GM04504 (cell line): ENCODE measurements at places on chromosomes 12 and 14.
A peak's percentile ranks its signal among the peaks of the same experiment; 100 is the strongest.

DNA sequence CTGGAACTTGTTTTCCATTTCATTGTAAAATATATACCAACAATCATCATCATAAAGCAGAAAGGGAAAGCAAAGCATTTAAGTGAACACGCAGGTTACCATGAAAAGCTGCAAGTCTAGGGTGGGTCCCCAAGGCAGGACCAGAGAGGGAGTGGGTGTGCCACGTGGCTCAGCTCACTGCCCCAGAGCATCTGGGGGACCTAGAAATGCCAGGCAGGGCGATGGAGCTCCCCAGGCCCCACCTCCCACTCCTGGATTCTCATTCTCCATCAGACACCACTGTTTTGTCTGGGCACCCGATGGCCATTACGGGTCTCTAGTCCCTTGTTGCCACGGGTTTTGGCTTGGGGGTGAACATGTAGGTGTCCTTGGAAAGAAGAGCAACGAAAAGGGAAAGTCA lies 34.7 kb downstream of the BCL11B start:
- no peak for DNase-seq

GRCh38 chr12:76193961-76194360 lies 109.5 kb upstream of the NAP1L1 start:
- DNase-seq: no peak

DNA sequence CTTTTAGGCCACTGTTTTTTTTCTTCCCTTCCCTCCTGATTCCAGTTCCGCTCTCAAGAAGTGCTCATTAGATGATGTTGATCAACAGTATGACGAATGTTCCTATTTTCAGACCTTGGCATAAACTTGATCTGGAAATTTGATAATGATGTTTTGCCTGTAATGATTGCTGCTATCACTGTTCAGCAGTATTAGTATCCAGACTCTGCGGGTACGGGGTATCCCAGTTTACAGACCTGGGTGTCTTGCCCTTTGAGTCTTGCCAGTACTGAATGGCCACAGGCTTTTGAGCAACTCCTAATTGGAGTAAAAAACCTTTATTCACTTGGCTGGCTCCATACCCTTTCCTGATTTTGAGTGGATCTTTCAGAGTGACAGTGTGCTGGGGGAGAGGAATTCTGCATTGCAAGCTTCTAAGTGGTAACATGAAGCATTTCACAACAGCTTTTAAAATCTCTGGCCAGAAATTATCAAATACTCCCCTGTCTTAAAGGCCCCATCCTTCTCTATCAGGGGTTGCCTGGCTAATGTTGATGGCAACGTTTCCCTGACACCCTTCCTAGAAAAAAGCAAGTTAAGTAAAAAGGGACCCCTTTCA lies 5.9 kb upstream of the ASB8 start:
- DNase-seq: no peak

GRCh38 chr12:14716848-14717444 lies 20.5 kb upstream of the GUCY2C start:
- DNase-seq: peak; percentile 11

DNA sequence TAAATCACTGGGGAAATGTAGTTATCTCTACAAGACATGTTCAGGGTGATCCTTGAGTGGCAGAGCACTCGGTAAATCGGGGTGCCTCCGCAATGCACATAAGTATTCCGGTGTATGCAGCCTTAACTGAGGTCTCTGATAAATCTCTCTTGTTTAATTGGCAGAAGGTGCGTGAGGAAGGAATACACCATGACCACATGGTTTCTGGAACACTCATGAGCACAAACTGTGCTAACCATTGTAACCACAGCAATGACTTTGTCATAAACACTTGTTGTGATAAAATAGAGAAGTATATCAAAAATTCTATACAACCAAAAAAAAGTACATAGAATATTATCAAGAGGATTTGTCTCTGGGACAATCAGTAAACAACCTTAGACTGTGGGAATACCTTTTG lies 146.8 kb upstream of the DIO2 start:
- DNase-seq: no peak

DNA sequence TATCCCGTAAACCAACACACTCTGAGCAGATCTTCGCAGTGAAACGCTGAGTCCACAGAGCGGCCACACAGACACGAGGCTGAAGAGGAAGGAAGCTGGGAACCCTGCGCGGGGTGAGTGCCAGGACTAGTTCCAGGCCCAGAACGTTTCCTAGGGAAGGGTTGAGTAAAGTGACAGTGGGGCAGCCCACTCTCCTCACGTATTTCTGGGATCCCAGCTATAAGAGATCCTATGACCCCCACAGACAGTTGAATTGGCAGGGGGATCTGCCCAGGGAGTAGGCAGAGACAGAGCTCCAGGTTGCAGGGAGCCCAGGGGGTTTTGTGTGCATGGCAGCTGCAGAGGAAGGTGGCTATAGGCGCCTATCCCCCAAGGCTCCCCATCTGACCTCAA lies 51.1 kb downstream of the GTF2A1 start:
- DNase-seq: no peak

GRCh38 chr14:58918066-58918738 lies 270.3 kb upstream of the DAAM1 start:
- DNase-seq: no peak

- no peak for DNase-seq
Measured at GRCh38 chr14:102565331-102565887, 27.0 kb upstream of the RCOR1 start.
